ENCODE measurements at places on chromosomes 16 and 17. TPM values are rescaled to one million over a fixed set of nuclear protein-coding genes. Genes with fewer than 3 reads are reported as not detected.

TNFSF13 gene
- 15.5 TPM for total RNA-seq

MSLN gene
- total RNA-seq = 0.90 TPM

KRTAP16-1 gene
- not detected for total RNA-seq

GPRC5C gene
- 48.6 TPM for total RNA-seq

SLC35G6 gene
- not detected for total RNA-seq

LGALS9B gene
- total RNA-seq = not detected

PHB1 gene
- total RNA-seq = 67.7 TPM

EIF1 gene
- 425 TPM for total RNA-seq

- no peak for DNase-seq
These were observed 7.5 kb downstream of the NETO2 start for GRCh38 chr16:47136099-47136842.

DNA sequence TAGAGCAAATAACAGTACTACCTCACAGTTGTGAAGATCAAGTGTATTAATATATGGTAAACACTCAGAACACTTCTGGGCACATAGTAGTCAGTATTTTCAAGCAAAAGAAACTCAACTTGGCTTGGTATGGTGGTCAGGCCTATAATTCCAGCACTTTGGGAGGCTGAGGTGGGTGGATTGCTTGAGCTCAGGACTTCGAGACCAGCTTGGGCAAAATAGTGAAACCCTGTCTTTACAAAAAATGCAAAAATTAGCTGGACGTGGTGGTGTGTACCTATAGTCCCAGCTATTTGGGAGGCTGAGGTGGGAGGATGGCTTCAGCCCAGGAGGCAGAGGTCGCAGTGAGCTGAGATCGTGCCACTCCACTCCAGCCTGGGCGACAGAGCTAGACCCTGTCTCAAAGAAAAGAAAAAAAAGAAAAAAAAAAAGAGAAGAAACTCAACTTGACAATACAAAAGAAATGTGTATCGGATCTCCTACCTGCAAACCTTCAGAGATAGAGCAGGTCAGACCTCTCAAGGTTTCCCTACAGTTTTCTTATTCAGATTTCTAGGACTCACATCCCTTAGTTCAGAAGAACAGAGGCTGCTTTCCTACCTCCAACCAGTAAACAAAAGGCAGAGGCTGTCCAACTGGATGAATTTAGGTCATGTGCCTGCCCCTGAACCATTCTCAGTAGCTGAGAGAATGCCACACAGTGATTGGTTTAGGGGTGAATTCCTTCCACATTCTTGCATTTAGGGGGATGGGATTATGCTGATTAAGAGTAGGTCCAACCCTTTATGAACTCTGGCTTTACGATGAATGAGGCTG is 1.7 kb upstream of the KPNA2 start:
- DNase-seq = no peak

GRCh38 chr17:58302919-58303585 is 22.3 kb upstream of the MPO start:
- DNase-seq = no peak

- DNase-seq = no peak
These were observed 7.5 kb downstream of the DCAKD start for GRCh38 chr17:45043813-45044540.

GRCh38 chr17:68148936-68149335 is 98.9 kb upstream of the AMZ2 start:
- DNase-seq = no peak

DNA sequence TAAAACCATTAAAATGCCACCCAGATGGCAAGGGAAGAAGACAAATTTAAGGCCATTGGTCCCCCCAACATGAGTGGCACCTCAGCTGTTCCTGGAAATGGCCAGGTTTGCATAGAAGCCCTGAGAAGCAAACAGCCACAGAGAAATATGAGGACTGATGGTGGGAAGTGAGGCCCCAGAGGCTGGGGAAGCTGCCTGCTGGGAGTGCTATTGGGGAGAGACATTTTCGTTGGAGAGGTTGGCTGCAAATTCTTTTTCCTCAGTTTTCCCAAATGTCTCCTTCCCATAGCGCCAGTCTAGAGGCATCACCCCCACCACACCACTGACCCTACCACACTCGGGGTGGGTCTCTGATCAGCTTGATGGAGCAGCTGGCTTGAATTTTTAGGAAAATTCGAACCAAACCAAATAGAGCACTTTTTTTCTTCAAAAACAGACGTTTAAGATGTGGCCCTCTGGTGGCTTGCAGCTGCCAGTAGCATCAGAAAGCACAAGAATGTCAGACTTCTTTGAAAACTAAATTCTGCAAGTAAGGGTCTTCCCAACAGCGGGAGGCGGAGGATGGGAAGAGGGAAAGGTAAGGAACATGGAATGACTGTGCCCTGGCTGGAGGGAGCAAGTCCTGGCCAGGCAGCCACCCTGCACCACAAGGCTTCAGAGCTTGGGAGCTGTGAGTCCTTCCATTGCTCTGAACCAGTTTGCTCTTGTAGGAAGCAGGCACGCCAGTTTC is 13.2 kb upstream of the SLC12A3 start:
- DNase-seq = no peak

DNA sequence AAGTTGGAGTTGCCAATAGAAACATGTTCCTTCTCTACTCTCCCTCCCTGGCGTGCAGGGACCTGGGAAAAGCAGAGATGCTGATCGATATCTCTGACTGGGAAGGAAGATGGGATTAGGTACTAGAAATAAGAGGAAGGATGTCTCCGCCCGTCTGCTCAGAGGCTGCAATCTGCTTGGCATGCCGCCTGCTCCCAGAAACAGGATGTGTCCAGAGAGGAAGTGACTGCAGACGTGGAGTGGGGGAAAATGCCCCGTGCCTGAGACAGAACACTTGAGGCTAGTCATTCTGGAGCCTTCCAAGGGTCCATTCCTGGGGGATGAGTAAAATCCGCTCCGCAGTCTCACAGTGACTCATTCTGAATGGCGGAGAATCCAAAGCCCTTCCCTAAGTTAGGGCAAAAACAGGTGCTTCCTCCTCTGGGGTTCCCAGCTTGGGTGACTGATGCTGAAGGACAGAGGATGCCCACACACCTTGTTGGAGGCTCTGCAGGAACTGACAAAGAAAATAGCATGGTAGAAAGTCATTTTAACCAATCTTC is 45.0 kb upstream of the SMURF2 start:
- DNase-seq = peak; percentile 59

- no peak for DNase-seq
These were observed 26.6 kb upstream of the KCNG4 start for GRCh38 chr16:84266451-84266850.

DNA sequence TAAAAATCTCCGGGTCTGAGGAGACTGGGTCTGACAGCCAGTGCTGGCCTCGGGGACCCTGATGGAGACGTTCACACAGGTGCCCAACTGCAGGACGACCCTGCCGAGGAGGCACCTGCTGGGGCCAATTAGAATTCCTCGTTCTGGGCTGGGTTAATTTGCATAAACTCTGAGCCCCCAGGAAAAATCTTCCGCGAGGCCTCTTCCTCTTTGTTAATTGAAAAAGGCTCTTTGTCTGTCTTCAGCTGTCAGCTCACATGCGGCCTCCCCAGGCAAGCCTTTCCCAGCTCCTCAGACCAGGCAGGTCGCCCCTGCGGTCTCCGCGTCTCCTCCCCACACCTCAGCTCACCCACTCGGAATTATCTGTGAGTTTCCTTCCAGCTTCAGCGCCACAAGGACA is 400.2 kb downstream of the SEC14L1 start:
- no peak for DNase-seq

GRCh38 chr17:78356101-78356713 is 3.7 kb downstream of the SOCS3 start:
- DNase-seq = no peak

DNA sequence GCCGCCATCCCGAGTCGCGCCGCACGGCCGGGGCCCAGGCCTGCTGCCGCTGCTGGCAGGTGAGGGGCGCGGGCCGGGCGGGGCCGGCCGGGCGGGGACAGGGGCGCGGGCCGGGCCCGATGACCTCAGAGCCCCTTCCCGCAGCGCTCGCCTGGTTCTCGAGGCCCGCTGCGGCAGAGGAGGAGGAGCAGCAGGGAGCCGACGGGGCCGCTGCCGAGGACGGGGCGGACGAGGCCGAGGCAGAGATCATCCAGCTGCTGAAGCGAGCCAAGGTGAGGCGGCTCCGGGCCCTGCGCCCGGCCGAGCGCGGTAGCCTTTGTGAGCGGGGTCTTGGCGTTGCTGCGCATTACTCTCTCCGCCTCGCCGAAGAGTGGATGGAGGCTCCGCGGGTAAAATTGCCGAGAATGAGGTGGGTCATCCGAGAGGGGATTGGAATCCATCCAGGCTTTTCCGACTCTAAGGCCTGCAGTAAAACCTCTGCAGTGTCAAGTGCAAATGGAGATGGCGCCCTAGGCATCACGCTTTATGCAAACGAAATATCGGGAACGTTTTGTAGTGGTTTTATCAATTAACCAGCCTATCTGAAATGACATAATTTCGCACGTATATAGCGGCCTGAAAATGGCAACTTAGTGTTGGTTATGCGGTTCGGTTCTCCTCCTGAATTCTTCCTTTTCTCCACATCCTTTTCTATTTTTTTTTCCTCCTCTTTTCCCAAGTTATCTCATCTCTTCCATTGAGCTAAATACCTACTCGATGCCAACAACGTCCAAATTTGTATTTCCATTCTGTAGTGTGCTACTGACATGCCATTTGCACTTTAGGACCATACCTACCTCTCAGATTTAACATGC is 577 bp downstream of the TTC19 start:
- DNase-seq = no peak

DNA sequence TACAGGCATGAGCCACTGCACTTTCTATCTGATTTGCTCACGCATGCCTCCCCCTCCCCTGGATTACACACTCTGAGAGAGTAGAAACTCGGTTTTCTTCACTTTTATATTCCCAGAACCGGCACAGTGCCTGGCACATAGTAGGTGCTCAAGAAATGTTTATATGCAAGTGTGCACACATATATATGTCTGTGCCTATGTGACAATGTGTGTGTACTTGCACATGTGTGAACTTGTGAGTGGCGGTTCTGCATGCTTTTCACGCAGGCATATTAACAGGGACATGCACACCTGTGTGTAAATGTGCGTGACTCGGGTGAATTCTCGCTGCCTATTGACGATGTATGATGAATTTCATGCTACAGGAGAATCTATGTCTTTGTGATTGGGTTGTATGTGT is 22.1 kb upstream of the IL21R start:
- DNase-seq = no peak

Measured in pancreas (tissue), 10 donors.